ENCODE measurements at places on chromosomes 16 and 17.
A peak's percentile ranks its signal among the peaks of the same experiment; 100 is the strongest.

GRCh38 chr17:1736348-1737281 lies 6.1 kb upstream of the SERPINF2 start:
- DNase-seq: peak; percentile 62

DNA sequence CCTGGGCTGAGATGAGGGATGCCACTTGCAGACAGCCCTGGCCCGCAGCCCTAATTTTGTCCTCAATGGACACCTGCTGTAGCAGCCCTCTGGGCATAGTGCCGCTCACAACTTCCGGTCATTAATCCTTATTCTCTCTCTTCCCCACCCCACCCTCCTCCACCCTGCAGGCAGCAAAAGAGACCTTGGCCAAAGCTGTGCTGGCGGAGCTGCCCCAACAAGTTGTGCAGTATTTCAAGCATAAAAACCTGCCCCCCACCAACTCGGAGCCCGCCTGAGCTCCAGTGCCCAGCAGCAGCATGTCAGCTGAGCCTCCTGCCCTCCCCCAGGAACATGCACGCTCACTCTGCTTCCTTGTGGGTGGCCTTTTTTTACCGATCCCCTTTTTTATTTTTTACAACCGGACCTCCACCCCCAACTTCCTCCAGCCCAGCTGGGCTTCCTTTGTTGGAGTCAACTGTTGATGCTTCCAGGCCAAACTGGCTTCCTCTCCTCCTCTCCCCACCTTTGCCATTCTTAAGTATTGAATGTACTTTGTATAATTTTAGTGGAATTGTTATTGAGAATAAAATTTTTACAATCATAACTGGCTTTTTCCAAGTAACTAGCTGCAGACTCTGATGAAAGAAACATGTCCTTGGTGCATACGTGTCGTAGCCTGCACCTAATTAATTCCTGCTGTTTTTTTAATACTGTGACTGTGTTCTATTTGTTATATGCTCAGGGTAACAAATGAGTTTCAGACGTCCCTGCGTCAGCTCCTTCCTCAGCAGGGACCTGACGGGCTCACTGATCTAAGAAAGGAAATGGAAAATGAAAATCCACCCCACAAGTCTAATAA lies 38.2 kb downstream of the PSME3IP1 start:
- DNase-seq: no peak

- DNase-seq: no peak
These were observed 23.2 kb downstream of the CPPED1 start for GRCh38 chr16:12780467-12780866.

DNA sequence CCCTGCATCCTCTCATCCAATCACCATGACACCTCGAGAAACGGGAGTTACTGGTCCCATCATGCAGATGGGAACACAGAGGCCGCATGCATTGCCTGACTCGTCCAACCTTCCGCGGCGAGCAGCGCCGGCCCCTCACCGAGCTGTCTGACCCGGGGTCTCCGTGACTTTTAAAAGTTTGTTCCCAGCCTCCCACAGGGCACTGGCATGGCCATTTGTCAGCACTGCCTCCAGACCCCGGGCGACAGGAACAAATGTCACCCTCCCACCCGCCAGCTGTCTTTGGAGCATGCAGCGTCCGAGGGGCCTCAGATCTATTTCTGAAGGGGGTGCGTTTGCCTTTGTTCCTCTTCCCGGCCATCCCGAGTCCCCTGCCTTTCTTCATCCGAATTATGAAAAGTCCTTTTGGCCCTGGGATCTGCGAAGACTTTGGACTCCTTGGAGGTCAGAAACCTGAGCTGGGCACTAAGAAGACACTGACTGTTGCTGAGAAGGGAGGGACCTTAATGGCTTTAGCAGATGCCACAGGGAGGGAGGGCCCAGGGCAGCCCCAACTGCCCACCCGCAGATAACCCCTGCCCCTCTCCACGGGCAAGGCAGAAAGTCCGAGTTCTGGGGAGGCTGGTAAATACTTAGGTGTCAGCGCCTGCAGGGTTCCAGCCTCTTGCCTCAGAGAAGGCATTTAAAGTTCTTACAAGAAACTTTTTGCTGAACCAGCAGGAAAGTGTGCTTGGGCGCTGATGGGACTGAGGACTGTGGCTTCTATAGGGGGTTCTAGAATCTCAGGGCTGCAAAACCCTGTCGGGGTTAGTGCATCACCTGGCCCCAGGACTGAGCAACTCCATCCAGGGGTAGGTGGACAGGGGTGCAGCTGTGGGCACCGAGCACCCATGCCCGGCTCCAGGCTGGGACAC lies 348.1 kb downstream of the FOXL1 start:
- no peak for DNase-seq

DNA sequence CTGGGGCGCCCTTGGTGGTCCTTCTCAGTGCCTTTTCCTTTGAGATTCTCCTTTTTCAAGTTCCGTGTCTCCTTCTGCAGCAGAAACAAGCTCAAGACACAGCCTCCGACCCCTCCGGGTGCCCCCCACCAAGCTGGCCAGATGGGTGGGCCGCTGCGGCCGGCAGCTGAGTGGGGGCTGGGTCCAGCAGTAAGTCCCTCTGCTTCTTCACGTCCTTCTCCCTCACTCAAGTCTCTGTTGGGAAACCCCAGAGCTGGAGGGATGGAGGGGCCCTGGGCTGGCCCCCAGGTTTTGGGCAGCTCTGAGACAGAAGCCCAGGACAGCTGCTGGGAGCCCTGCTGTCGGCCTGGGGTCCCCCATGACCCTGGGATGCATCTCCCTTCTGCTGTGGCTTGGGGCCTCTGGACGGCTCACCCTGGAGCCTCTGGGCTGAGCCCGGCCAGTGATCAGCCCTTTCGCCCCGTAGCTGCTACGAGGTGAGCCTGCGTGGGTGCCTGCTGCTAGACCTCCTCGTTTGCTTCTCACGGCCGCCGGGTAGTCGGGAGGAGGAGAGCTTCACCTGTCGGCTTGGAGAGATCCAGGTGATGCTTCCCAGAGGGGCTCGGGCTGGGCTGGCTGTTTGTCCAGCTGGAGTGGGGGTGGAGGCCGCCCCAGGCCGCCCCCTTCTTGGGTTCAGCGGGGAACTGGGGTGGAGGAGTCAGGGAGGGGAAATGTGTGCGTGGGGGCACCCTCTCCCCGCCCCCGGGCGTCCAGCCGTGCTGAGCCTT lies 10.7 kb downstream of the ENGASE start:
- no peak for DNase-seq

GRCh38 chr17:65730711-65731169 lies 169.3 kb upstream of the AXIN2 start:
- DNase-seq: no peak

DNA sequence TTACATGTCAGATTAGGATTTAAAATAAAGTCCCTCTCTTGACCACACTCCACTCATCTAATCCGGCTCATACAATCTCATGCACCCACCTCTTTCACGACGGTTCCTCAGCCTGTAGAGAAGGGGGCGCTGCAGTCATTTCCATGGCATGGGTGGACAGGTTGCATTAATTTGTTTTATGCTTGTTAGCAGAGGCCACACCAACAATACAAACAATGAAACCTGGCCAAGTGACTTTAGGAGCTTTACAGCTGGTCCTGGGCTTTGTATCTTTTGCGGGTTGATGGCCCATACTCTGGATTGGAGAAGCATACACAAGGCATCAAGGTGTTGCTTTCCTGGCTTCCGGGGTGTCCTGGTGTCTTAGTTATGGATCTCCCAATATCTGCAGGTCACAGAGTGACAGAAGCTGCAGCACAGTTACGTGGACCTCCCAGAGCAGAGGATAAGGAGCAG lies 9.7 kb upstream of the SNF8 start:
- DNase-seq: no peak

DNA sequence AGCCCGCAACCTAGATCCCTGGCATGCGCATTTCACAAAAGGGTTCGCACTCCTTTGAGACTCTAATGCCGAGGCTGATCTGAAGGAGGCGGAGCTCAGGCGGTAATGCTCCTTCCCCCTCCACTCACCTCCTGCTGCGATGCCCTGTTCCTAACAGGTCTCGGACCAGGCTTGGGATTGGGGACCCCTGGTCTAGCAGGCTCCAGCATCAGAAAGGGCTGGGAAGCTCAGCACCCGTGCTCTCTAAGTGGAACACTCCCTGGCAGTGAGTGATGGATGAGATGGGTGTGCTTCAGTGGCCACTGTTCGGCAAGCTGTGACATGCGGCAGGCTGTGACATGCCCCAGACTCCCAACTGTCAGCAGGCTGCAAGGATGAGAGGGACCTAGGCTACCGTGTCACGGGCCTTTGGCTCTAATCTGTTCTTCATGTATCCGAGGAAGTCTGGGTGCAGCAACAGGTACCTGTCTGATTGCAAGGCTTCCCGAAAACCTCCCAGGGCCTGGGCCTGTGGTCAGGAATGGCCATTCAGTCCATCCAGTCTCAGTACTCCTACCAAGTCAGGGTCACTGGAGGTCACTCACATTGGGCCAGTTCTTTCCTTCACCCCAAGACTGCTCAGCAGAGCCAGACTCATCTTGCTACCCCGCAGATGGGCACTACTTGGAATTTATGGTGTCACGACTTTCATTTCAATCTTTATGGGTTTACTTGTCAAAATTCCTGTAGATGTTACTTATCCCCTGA lies 1.3 kb upstream of the ST6GALNAC2 start:
- DNase-seq: no peak

- DNase-seq: no peak
These were observed 43.6 kb downstream of the RNF157 start for GRCh38 chr17:76196675-76197074.

- DNase-seq: no peak
These were observed 7.4 kb downstream of the MAF start for GRCh38 chr16:79593074-79593531.

DNA sequence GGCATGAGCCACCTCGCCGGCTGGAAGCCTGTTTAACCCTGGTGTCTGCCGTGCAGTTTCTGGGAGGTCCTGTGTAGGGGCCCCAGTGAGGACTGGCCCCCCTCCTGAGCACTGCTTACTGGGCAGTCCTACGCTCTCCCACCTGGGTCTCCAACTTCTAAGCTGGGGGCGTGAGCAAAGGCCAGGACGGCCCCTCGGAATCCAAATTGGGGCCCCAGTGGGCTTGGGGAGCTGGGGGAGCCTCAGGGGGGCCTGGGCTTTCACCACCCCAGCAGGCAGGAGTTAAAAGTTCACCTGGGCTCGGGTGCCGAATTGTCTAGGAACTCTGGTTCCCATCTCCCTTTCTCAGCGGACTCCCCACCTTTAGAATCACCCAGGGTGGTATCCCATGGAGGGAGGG lies 7.2 kb upstream of the SLC38A10 start:
- DNase-seq: no peak

GRCh38 chr17:33688771-33689170 lies 395.7 kb upstream of the ASIC2 start:
- DNase-seq: no peak

- DNase-seq: no peak
These were observed 2.1 kb upstream of the IRX5 start for GRCh38 chr16:54928411-54929089.

- DNase-seq: no peak
These were observed 261.8 kb upstream of the CACNG5 start for GRCh38 chr17:66573078-66573477.

DNA sequence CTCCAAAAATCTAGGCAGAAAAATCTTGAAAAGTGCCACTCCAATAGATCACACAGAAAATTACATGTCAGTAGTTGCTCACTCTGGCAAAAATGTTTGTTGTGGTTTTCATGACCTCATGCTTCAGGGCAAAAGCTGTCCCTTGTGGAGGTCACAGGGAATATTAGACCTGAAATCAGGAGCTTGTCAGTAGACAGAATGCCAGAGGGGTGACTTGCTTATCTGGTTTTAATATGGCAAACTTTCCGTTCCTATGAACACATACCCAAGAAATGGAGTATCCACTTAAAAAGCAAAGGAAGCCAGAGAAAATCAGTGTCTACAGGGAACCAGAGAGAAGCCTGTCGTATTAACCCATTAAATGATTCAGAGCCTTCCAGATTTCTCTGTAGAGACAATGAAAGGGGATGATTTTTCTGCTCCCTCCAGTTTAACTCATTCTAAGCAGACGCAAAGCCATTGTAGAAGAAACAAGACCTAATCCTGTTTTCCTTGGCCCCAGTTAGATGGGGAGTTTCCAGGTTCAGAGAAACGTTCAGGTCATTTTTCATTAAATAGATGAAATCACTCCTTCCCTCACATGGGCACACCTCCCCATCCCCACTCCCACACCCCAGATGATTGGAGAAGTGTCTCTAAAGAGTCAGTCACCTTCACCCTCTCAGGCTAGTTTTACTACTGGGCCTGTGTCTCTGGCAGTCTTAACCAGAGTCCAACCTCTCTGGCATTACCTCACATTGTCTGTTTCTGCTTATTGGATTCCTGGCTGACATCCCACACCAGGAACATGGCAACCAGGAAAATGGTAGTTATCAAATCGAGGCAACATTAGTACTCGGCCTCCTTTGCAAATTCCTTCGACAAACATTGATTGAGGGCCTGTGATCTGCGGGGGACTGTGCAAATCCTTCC lies 6.0 kb downstream of the SOX9 start:
- no peak for DNase-seq

DNA sequence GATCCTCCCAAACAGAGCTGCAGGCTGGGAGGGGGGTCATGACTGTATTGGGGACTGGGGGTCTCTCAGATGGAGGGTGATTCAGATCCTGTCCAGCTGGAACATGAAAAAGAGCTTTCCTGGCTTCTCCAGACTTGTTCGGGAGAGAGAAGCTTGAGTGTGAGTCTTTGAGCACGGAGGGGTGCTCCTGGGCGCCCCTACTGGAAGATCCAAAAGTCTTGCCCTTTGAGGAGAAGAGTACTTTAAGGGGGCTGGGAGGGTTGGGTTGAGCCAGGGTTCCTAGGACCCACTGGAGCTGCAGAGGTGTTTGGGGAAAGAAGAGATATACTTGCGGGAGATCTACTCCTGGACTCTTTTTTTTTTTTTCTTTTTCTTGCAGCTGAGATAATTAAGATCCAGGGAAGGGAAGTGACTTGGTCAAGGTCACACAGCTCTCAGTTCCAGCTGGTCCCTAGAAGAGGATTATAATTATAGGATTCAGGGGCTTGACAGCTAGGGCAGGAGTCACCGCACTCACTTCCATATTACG lies 8.4 kb downstream of the RARA start:
- DNase-seq: no peak

GRCh38 chr16:73405851-73406250 lies 357.9 kb upstream of the ZFHX3 start:
- no peak for DNase-seq

DNA sequence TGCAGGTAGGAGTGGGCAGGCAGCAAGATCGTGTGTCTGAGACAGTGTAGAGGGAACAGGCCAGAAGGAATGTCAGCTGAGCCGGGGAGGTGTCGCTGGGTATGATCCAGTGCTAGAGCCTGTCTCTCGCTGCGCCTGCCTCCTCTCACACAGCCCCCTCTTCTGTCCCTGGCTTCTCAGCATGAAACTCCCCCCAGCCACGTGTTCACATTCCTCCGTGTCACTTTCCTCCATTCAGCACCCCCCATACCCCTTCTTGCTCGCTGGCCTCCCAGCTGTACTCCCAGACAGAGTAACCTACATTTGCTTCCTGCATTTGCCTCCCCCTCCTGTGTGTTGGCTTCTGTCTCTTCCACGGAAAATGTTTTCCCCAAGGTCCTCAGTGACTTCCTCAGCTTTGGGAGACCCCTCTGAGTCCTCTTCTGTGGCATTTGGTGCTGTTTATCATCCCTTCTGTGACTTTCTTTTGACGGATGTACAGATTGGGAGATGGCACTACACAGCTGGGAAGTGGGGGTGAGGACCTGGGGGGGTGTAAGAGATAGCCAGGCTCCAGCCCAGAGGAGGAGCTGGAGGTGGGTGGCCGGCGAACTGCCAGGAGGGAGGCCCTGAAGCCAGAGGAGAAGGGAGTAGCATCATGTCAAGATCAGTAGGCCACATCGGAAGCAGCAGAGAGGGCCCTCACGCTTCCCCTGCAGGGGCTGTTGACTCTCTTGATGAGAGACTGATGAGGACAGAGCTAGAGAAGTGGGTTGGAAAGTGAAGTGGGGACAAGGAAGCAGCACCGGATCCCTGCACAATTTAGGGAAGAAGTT lies 19.2 kb downstream of the SGF29 start:
- DNase-seq: no peak

GRCh38 chr16:4141604-4142003 lies 25.4 kb upstream of the ADCY9 start:
- DNase-seq: no peak
